ENCODE measurements at places on chromosomes 16 and 17. TPM values are rescaled to one million over a fixed set of nuclear protein-coding genes. Genes with fewer than 3 reads are reported as not detected.
A peak's percentile ranks its signal among the peaks of the same experiment; 100 is the strongest.

DNA sequence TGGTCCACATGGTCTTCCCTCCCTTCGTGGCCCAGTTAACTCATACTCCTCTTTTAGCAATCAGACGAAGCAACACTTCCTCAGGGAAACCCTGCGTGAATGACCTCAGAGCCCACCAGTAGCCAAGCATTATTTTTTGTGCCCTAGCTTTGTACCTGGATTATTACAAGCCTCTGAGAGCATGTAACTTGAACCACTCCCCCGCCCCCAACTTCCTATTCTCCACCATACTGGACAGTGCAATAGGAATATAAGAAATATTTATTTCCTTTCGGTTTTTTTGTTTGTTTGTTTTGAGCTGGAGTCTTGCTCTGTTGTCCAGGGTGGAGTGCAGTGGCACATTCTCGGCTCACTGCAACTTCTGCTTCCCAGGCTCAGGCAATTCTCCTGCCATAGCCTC is 2.9 kb downstream of the CPPED1 start:
- no peak for DNase-seq

DNA sequence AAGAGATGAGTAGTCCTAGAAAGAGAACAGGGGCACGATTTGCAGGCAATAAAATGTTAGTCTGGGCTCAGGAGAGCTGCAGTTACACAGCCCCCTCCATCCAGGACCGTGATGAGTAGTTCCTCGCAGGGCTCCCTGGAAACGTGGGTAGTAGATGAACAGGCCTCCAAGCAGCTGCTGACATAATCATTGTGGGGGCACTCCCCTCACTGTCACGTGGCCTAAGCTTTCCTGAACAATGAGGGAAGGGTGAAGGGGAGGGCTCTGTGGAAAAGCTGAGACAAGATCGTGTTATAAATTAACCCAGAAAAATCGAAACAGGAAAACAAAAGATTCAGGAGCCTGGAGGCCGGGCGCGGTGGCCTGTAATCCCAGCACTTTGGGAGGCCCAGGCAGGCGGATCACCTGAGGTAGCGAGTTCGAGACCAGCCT is 1.3 kb upstream of the PER1 start:
- peak; percentile 93 for DNase-seq

GRCh38 chr17:48174833-48175523 is 67.4 kb downstream of the SNX11 start:
- DNase-seq = no peak

- DNase-seq = no peak
Measured at GRCh38 chr17:3554440-3554839, 3.2 kb downstream of the TRPV3 start.

GRCh38 chr17:75501378-75502071 is 13.8 kb downstream of the CASKIN2 start:
- DNase-seq = no peak

GRCh38 chr17:74491626-74492025 is 25.2 kb downstream of the CD300A start:
- no peak for DNase-seq

Gene KRT222
- total RNA-seq = not detected

Gene GAS7
- total RNA-seq = not detected

DNA sequence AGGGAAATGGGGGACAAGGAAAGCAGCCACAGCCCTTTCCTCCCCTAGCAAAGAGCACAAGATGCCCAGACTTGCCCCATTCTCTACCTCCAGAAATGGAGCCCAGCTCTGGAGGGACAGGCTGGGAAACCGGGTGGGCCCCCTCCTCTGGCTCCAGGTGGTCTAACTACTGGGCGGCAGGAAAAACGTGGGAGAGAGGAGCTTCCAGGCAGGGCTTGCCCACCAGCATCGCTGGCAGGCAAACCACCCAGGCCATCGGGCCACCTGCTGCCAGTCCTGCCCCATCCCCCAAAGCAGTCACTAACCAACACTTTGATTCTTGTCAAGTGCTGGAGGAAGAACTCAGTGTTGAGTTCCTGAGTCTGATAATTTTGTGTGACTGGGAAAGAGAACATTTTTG is 15.6 kb downstream of the ANKS3 start:
- no peak for DNase-seq

Gene TBC1D3I
- total RNA-seq = 0.14 TPM

DNA sequence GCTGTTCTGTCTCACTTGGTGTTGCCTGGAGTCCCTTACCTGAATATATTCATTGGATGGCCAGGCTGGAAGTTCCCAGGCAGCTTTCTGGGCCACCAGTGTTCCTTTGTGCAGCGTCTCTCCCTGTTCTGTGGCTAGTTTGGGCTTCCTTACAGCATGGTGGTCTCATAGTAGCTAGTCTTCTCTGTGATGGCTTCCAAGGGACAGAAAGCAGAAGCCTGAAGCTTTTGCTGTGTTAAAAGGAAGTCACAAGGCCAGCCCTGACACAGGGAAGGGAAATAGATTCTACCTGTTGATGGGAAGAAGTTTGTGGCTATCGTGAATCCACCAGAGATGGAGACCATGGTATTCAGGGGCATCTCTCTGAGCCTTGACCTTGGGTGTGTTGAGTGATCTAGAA is 34.6 kb downstream of the PLCG2 start:
- no peak for DNase-seq

Data from pulmonary artery endothelial cell (primary cell).